ENCODE measurements at places on chromosomes 7 and 10.

GRCh38 chr7:141462958-141463357, 88.3 kb upstream of the AGK start:
- no peak for DNase-seq

- DNase-seq = no peak
Measured at GRCh38 chr7:44057181-44057848, 8.1 kb downstream of the PGAM2 start.

DNA sequence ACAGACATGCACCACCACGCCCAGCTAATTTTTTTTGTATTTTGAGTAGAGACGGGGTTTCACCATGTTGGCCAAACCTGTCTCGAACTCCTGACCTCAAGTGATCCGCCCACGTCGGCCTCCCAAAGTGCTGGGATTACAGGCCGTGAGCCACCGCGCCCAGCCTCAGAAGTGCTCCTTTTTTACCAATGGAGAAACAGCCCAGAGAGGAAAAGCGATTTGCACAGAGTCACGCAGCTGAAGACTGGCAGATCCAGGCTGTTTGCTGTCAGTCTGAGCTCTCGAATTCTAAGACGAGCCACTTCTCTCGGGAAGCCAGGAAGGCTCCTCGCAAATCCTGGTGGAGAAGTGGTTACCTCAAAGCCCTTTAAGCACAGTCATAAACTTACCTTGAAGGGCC, 57.4 kb upstream of the SDK1 start:
- DNase-seq = no peak

DNA sequence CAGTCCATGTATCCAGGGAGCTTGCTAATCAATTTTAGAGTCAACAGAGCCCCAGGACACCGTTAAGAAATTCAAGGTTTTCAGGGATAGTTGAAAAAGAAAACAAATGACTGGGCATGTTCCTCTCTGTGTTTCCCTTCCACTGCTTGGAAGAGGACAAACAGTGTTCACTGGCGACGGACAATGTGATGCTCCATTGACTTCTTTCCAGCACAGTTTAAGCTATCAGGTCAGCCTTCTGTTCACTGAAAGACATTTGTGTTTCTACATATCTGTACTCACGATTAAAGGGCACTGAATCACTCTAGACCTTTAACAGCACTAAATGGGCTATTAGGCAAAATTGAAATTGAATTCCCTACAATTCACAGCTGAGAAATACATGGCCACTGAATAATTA, 123.6 kb downstream of the RNLS start:
- no peak for DNase-seq

DNA sequence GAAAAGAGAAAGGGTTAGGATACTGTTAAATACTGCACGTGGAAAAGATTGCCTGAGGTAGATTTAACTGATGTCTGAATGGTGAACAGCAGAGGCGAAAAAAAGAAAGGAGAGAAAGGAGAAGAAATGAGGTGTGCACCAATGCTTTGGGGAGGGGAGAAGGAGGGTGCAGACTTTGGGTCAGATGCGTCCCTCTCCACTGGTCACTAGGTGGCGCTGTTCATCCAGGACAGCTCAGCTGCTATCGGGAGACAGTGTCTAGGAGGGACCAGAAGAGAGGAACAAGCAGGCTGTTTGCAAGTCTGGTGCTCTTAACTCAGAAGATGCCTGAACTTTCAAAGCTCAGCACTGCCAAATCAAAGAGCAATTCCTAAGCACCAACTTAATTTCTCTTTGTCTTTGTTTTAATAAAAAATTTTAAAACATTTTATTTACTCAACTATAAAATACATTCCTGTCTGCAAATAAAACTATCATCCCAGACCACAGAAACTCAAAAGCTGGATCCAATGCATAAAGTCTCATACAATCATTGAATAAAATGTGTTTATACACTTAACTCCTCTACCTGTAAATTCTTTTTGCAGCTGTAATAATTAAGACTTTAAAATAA, 83.9 kb upstream of the PDLIM1 start:
- DNase-seq = peak; percentile 15

- no peak for DNase-seq
Measured at GRCh38 chr10:117488004-117488403, 54.5 kb upstream of the EMX2 start.

GRCh38 chr10:98295907-98296306, 27.9 kb upstream of the LOXL4 start:
- no peak for DNase-seq

DNA sequence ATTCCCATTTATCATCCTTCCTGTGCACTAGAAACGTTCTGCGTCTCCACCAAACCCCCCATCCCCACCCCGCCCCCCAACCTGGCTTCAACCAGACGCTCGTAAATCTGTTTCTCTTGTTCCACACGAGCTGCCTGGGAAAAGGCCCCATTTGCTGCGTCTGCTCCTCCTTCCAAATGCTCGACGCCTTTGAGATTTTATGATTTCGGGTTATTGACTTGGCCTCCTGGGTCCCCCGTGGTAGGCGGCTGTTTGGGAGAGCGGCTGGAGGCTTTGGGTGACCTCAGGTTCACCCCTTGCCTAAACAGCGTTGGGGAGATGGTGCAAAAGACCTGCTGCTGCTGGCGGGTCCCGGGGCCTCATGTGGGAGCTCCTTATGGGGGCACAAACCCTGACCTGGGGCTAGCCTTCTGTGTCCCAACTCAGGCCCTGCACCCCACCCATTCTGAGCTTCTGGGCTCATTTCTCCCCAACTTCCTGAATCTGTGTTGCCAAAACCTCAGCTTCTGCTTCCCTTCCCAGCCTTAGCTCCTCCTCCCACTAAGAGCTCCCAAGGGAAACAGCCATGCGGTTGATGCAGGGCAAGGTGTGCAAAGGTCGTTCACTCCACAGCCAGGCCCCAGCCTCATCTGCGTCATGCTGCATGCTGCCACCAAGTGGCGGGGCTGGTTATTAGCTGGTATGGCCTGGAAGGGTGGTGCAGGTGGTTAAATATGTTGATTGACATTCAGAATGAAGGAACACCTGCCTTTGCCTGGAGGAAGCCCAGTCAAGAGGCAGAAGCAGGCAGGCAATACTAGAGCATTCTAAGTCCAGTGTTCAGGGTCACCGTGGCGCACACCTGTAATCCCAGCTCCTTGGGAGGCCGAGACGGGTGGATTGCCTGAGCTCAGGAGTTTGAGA, 49.1 kb upstream of the ELN start:
- DNase-seq = no peak

DNA sequence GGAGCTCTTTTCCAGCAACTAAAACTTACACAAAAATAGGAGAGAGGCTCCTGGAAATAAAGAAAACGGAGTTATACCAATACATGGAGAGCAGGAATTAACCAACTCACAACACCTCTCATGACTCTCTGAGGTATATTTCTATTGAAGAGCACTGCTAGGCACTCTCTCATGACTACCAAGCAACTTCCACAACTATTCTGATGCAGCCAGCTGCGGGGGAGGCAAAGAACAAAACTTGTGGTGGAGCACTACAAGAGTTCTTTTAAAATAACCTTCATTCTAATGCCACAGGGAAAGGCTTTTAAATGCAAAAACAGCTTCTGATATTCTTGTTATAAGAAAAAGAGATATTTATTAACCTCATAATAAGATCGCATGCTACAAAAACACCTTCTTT, 140.7 kb downstream of the SLC25A13 start:
- no peak for DNase-seq

DNA sequence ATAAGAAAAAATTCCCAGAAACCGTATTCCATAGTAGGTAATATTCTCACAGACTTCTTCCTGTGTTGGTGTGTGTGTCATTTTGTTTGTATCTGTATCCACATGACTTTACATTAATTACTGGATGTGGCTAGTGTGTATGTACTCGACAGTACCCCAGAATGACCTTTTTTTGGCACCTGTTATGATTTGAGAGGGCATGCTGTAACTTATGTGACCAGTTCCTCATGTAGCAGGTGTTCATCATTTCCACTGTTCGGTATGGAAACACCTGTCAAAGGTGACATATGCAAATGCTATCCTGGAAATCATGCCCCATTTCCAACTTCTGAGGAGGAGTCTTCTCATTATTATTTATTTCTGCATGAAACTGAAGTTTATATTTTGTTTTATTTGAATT, 89.3 kb downstream of the ZMYND11 start:
- no peak for DNase-seq

GRCh38 chr7:151601521-151602305, 82.0 kb upstream of the RHEB start:
- no peak for DNase-seq

DNA sequence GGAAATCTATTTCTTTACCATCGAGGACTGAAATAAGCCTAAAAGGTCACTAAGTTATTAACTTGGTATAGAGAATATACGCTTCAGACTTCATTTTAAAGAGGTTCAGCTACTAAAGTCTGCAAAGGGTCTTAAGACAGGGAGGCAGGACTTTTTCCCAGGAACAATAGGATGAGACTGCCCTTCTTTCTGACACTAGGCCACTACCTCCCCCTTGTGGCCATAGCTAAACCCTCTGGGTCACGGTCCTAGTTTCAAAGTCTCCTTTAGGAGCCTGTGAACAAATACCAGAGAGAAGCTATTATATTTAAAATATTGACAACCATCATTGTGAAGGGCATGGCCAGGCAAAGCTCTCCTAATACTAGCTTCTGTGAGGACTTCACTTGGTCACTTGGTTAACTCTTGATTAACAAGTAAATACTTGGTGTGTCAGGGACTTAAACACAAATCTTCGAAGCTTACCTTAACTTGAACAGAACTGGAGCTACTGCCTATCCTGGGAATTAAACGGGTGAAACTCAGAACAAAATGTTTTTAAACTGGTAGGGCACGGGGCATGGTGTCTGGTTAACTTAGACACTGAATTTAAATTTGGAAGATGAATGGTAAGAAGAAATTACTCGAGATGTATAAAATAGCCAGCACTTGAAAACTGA, 75.6 kb downstream of the CCDC6 start:
- DNase-seq = no peak
